ENCODE measurements at places on chromosomes 5 and 9.

- no peak for DNase-seq
Measured at GRCh38 chr9:69308206-69308931, 16.6 kb upstream of the ENTREP1 start.

DNA sequence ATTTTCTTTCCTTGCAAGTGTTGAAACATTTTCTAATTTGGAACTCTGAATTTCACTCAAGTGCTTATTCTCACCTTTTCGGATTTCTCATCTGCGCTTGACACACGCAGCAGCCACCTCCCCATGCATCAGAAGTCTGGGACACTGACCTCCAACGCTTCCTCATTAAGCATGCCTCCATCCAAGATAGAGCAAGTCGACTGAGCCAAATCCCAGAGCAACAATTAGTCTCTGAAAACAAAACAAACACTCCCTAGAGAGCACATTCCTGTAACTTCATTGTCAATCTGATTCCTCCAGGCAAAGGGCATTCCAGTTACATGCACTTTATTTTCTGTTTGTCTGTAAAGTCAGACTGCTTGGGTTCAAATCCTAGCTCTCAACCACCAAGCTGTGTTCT is 5.7 kb downstream of the CD180 start:
- DNase-seq, result no peak

DNA sequence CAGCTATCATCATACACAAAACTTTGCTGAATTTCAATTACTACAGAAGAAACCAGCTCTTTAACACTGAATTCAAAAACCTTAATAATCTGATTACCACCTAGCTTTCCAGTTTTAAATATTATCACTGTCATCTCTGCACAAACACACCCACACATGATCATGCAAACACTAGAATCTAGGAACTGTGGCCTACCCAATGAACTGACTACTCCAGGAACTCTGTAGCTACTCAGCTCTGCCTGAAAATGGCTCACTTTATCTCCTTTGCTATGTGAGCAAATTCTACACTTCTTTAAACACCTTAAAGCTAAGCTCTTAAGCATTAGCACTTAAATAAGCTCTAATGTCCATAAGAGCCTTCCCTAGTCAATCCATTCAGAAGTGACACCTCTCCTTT is 123.3 kb upstream of the DPYSL3 start:
- DNase-seq, result no peak

- DNase-seq, result no peak
Measured at GRCh38 chr5:100505984-100506670, 29.0 kb upstream of the FAM174A start.

- no peak for DNase-seq
Measured at GRCh38 chr5:548256-548655, 24.0 kb upstream of the SLC9A3 start.

DNA sequence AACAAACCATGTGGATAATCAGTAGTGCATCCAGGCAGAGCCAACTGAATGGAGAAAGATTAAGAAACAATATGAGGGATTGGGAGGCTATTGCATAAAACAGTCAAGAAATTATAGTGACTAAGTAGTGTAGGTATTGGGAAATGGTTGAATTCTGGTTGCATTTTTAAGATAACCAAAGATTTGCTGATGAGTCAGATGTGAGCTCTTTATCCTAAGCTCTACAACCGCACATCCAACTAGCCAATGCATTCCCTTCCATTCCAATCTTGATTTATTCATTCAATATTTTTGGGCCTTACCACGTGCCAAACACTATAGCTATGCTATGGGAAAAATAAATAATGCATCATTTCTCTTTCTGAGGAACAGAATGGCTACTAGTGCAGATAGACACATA is 524.5 kb upstream of the RGMB start:
- no peak for DNase-seq

DNA sequence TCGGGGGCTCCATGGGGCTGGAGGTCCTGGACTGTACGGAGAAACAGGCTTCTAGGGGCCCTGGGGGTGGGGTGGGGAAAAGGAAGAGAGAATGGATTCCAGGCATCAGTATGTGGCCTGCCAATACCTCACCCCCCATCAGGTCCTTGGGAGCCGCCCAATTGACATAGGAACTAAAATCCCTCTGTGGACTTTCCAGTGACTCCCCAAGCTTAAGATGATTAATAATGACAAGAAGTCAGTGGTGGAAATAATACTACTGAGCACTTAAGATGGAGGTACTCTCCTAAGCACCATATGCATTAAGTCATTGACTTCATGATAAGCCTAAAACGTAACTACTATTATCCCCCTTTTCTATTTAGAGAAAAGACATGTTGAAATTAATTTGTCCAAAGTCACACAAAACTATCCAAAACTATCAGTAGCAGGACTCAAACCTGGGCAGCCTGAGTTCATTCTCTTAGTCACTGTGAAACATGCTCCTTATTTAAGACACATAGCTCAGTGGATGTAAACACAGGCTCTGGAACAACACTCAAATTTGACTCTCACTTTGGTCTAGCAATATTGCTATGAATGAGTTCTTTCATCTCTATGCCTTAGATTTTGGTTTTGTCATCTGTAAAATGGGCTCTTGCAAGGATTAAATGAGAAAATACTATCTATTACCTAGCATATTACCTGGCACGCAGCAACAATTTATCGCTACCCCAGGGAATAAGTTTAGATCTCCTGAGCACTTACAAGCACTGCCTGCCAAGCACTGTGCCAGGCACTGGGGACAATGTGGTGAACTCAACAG is 9.5 kb downstream of the SPRY4 start:
- no peak for DNase-seq

DNA sequence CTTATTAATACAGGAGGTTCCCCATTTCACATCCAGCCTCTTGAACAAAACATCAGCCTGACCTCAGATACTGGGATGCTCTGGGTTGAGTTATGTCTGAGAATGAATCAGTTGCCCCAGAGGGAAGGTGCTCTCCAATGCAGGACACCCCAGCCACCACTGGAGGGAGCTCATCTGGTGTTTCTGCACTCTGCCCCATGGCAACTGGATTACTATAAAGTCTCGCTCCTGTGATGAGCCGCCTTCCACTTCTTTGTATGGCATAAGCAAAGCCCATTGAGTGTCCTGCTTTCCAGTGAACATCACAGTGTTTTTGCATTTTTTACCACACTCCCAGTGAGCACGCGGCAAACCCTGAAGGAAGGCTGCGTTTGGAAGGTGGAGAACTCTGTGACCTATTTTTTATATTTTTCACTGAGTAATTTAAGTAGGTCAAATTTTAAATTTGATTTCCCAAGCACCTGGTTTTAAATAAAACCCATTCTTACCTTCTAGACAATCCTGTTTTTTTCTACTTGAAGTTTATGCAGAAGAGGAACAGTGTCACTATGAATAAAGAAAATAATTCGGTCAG is 176.9 kb upstream of the WWC1 start:
- DNase-seq, result no peak

DNA sequence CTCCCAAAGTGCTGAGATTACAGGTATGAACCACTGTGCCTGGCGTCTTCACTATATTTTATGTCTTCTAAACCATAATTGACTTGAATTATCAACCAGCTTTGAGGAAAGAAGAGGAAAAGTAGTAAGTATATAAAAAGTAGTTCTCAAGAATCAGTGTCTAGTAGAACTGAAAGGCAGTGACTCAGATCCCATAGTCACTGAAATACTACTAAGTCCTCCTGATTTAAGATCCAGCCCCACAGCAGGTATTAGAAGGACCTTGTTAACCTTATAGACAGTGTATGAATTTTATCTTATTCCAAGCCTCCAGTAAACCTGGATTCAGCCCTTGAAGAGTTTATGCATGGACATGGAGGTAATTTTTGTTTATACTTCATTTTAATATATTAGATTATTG is 31.5 kb downstream of the LNPEP start:
- DNase-seq, result no peak

- no peak for DNase-seq
Measured at GRCh38 chr5:180646963-180647305, 2.5 kb downstream of the FLT4 start.

DNA sequence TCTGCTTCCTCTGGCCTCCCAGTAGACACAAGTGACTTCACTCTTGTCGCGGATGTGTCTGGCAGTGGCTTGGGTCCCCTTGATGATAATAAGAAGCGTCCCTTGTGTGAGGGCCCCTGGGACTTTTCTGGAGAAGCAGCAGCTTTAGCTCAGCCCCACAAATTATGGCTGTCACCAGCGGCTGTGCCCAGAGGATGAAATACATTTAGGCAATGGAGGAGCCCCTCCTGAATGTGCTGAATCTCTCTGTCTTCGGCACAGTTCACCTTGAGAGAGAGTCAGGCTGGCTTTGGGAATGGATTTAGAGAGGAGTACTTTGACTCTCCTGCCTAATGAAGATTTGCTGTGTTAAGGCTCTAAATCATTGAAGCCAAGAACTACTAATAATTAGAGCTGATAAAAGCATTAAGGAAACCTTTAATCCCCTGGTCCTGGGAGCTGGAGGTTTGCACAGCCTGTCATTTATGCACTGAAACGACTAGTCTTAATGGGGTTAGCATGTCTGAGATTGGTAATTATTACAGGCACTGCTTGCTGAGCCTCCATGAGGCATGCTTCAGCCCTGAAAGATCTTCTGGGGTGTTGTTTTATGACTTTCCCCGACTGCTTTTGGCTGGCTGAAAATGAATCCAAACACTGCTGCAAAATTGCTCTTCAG is 127.0 kb downstream of the TENT4A start:
- DNase-seq, result no peak

DNA sequence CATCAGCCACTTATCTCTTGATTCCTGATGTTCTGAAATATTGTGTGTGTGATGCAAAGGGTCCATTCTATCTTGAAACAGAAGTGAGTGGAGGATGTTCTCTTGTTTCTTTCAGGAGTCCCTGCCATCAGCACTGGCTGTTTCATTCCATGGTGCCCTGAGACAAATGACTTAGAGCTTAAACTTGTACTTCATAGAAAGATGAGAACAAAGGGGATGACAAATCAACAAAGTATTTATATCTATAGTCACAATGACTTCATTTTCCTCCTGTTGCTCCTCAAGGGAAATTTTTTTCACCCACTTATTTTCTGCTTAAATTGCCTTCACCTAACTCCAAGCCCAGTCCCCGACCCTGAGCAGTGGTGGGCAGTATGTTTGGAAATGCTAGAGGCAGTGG is 171.6 kb downstream of the TARS1 start:
- no peak for DNase-seq

DNA sequence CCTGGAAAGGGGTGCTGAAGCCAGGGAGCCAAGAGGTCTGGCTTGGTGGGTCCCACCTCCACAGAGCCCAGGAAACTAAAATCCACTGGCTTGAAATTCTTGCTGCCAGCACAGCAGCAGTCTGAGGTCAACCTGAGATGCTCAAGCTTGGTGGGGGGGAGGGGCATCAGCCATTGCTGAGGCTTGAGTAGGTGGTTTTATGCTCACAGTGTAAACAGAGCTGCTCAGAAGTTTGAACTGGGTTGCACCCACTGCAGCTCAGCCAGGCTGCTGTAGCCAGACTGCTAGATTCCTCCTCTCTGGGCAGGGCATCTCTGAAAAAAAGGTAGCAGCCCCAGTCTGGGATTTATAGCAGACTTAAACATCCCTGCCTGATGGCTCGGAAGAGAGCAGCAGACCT is 55.5 kb upstream of the FBXL17 start:
- DNase-seq, result no peak

GRCh38 chr5:31663519-31663918 is 24.6 kb downstream of the PDZD2 start:
- no peak for DNase-seq

GRCh38 chr9:107975426-107976010 is 485.9 kb upstream of the KLF4 start:
- DNase-seq, result no peak

GRCh38 chr5:135137146-135137915 is 103.3 kb upstream of the PITX1 start:
- no peak for DNase-seq

GRCh38 chr5:142441616-142442015 is 116.8 kb upstream of the SPRY4 start:
- no peak for DNase-seq

DNA sequence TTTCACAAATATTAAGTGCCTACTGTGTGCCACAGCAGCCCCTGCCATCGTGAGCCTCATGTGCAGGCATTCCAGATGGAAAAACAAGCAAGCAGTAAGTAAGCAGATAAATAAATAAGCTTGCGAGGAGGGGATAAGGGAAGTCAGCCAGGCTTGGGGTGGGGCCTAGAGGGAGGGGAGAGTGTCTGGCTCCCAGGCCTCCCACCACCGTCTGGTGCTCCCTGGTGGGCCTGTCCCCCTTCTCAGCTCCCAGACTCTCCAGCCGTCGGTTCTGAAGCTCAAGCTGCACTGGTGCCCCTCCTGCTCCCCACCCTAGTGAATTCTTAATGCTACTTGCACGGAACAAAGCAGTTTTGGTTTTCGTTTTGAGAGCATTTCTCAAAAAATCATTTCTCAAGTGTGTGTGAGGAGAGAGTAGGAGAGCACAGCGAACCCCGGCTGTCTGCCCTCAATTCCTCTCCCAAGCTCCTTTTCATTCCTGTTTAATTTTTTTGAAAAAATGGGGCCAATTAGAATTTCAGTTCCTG is 6.6 kb upstream of the IER5L start:
- no peak for DNase-seq

DNA sequence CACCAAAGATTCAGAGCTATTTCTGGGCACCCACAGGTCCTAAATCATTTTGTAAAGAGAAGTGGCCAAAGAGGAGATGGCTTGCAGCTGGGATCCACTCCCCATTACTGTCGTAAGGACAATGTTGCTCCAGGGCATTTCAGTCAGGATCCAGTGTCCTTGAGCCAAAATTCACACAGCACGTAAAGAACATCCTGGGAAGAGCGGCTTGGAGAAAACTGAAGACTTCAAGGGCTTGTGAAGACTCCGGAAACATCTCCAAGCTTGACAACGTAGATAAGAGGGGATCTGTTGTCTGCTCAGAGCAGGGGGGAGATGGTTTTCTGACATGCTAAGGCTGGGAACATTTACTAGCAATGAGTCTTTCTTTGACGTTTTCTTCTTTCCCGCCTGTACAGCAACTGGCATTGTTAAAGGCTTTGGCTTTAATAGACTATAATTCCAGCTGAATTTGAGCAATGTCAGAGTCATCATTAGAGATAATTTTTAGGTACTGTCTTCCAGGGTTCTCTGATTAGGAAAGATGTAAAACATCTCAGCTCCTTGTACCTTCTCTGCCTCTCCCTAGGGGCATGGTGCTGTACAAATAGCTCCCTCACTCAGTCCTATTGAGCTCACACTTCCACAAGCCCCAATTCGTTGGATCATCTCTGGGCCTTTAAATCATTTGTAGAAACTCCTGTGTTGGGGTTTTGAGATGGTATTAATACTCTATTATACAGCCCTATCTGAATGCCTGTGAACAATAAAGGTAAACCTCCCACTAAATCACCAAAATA is 39.7 kb downstream of the EGFLAM start:
- no peak for DNase-seq

GRCh38 chr5:131983244-131983771 is 28.1 kb downstream of the ACSL6 start:
- DNase-seq, result no peak

DNA sequence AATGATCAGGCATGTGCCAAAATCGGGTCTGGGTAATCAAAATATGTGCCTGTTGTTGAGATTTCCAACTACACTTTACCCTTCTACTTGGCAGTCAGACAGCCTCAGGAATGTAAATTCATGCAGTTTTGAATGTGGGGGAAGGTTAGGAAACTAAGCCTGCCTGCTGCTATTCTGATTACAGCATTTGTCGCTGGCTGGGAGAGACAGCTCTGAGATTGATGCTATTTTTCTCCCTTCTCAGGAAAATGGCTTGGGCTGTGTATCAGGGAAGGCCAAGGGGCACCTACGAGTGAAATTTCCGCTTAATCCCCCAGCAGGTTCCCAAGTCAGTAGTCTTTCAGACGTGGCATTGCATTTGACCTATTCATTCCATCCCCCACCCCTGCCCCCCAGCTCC is 3.6 kb upstream of the RGS7BP start:
- no peak for DNase-seq

- peak; percentile 87 for DNase-seq
Measured at GRCh38 chr5:141320225-141321169, at the start of gene TAF7. Gene TAF7 (minus strand): TSS chr5:141320784. CDS start chr5:141320044, 740 bp downstream.
